ENCODE measurements at places on chromosomes 5 and 9.

- DNase-seq = no peak
These were observed 37.6 kb downstream of the ELL2 start for GRCh38 chr5:95923918-95924544.

- DNase-seq = no peak
These were observed 34.9 kb downstream of the SLC28A3 start for GRCh38 chr9:84305497-84306131.

GRCh38 chr5:71899865-71900342 is 180.8 kb downstream of the CARTPT start:
- no peak for DNase-seq

DNA sequence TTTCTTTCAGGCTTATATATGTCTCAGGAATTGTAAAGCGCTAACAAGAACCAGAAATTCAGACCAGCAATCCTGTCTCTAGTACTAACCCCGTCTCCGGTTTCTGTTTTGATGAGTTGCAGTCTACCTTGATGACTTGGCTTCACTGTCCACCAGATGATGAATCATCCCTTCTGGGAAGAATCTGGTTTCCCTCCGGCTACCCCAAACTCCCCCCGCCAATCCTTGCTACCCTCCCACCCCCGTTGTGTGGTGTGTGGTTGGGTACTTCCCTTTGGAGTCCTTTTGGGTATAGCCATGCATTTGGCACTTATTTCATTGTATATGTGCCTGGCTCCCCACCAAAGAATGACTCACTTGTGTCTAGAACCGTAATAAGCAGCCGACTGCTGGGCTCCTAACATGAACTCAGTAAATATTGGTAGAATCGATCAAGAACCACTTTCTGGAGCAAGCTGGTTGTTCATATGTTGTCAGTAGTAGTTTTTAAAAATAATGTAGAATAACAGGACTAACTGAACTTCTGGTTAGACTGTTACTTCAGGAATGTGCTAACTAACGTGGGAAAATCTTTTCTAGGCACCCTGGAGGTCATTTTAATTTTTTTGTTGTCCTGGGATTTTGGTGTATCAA is 8.3 kb upstream of the TGFBI start:
- no peak for DNase-seq

GRCh38 chr9:97811533-97812246 is 41.3 kb upstream of the FOXE1 start:
- no peak for DNase-seq

DNA sequence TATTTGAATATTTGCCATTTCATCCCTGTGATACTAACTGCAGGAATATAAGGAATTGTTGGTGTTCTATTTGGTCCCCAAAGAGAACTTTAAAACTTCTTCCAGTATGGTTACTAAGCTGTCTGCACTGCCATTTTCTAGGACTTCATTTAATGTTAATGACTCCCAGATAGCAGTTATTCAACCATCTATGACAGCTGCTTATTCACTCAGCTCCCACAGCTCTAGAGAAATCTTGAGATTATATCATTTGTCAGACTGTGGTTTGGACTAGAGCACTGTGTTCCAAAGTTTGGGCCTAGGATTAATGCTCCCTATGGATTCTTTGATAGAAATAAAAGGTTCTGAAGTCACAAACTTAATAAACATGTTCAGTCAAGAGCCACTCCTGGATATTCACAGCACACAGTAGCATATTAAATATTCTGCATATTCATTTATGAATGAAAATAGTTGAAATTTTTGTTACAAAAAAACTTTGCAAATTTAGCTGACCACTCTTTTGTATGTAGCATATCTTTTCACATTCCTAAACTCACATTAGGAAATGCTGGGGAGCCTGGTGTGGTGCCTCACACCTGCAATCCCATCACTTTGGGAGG is 173.7 kb downstream of the NFIB start:
- DNase-seq = no peak

- DNase-seq = no peak
These were observed 64.9 kb downstream of the SERINC5 start for GRCh38 chr5:80190960-80191359.

- DNase-seq = no peak
These were observed 452.8 kb downstream of the NFIB start for GRCh38 chr9:13860946-13861640.

DNA sequence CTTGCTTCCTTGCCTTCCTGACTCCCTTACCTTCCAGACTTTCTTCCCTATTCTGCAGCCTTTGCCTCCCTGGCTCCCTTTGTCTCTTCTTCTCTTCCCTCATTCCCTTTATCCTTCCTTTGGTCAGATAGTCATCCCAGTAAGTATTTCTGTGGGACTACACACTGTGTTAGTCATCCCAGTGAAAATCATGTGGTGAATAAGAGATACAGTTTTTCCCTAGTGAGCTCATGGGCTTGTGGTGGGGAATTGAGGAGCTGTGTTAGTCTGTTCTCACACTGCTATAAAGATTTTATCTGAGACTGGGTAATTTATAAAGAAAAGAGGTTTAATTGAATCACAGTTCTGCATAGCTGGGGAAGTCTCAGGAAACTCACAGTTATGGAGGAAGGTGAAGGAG is 109.8 kb upstream of the EDIL3 start:
- DNase-seq = no peak

DNA sequence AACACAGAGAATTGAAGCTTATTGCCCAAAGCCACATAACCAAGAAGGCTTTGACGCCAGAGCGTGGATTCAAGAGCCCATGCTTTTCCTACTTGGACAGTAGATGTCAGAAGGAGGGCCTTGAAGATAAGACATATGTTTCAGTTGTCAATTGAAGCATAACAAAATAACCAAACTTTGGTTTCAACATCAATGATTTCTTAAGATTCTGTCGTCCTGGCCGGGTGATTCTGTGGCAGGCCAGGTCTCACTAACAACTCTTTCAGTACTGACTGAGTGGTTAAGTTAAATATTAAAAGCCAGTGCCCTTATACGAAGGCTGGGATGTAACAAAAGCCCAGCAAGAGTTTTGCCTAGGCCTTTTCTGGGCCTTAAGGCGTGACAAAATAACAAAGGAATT is 94.0 kb downstream of the RCL1 start:
- DNase-seq = no peak

DNA sequence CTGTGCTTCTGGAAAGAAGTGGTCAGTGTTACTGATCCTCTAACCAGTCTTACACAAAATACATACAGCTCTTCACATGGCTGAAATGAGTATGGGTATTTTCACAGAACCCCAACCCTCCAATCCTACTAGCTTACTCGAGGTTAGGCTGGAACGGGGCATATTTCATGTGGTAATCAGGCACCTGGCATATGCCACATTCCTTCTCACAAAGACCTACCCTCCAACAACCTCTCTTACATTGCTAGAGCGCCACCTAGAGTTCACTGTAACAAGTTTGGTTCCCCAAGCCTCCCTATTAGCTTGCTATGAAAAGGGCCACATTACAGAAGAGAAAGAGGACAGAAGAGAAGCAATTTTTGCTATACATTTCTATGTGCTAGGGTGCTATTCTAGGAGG is 597.3 kb downstream of the PRELID2 start:
- no peak for DNase-seq

GRCh38 chr5:15687401-15687800 is 187.4 kb downstream of the FBXL7 start:
- no peak for DNase-seq

Measured in activated CD8-positive, alpha-beta memory T cell treated with anti-CD3 and anti-CD28 coated beads for 48 hours (primary cell).